Activated CD4-positive, alpha-beta T cell treated with anti-CD3 and anti-CD28 coated beads for 24 hours (primary cell): ENCODE measurements at places on chromosomes 3 and 15.

GRCh38 chr15:61834076-61834697 is 226.1 kb downstream of the VPS13C start:
- peak; percentile 62 for DNase-seq

GRCh38 chr15:89129816-89130134 is 41.5 kb downstream of the ABHD2 start:
- DNase-seq, result no peak

DNA sequence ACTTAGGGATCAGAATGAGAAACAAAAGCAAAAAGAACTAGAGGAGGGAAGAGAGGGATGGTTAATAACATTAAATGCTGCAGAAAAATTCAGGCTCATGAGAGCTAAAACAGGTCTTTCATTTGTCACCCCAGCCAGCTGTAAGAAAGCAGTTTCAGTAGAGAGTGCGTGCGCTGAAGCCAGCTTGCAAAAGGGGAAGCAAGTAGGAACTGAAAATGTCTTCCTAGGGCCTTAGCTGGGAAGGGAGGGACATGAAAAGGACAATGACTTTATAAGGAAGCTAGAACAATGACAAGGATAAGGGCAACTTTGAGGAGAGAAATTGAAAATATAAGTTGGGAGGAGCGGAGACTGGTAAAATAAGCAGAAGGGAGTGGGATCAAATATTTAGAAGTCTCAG is 3.1 kb downstream of the CIAO2A start:
- no peak for DNase-seq

- no peak for DNase-seq
Observed at GRCh38 chr3:49415931-49416601, 3.8 kb downstream of the TCTA start.

GRCh38 chr3:77244981-77245380 is 205.1 kb downstream of the ROBO2 start:
- DNase-seq, result no peak

GRCh38 chr3:12484198-12484982 is at the start of gene TSEN2:
Gene TSEN2, plus strand, starts transcription at chr3:12484480. Its CDS starts 5,321 bp downstream, at chr3:12489801.
- peak; percentile 95 for DNase-seq

DNA sequence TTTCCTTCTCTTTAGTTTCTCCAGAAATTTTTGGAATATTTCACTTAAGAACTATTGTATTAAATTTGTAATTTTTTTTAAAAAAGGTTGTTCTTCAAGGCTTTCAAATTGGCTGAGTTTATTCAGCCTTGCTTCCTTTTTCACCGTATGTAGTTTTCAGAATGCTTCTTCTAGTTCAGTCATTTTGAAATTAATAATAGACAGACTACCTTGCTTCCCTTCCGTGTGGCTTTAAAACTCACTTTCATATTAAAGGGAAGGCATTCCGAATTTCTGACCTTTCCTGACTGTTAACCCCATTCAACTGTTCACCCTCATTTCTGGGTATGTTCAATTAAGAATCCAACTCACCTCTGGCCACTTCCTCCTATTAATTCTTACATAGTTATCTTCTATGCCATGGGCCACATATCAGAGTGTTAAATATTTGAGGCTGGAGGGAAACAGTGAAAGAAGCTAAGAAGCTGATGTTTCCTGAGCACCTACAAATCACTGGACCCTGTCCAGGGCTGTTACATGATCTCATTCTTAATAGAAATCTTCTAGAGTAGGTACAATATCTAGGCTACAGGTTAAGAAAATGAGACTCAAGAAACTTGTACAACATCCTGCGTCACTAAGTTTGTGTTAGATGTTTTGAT is 237.5 kb downstream of the P3H2 start:
- DNase-seq, result no peak

- DNase-seq, result no peak
Observed at GRCh38 chr3:178568155-178568731, 32.0 kb downstream of the KCNMB2 start.

DNA sequence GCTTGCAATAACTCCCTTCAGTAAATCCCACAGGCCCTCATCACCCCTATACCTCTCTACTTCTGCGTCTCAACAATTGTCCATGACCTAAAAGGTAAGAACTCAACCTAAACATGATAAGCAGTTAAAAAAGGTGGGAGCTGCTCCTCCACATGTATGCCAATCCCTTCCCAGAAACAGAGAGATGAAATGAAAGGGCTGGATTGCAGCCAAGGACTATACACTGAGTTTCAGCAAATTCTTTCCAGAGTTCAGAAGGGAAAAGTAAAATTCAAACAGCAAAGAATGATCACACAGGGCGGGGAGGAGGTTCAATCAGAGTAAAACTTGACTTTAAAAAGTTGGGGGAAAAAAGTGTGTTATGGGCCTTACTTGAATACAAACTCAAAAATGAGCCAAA is 27.5 kb downstream of the PLOD2 start:
- no peak for DNase-seq

GRCh38 chr3:84962415-84962814 is 3.6 kb downstream of the CADM2 start:
- no peak for DNase-seq

- no peak for DNase-seq
Observed at GRCh38 chr3:170697908-170698307, 112.0 kb upstream of the SLC7A14 start.

- DNase-seq, result no peak
Observed at GRCh38 chr15:67124111-67124510, 58.7 kb downstream of the SMAD3 start.

DNA sequence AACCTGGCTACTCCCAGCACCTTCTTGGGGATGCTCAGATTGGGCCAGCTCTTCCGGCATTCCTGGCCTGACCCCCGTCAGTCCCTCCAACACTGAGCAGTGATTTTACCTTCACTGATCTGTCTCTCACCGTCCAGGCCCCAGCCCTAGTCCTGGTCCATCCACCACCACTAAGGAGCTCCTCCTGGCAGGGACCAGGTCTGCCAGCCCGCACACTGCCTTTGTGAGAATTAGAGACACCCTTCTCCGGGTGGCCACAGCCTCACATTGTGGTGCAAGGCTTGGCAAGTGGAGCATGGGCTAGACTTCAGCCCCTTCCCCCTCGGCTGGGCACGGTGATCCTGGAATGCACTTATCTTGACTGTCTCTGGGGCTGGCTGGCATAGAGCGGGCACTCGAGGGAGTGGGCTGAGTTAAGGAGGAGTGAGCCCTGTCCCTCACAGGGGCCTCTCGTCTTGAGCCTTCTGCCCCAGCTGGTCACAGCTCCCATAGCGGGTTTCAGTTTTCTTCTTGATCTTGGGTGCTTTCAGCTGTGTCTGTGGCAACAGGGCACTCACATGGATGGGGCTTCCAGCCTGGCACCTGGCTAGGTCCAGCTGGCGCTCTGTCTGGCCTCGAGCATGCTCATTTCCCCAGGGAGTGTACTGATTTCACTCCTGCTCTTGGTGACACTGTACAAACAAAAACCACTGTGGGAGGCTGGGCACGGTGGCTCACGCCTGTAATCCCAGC is 53.9 kb downstream of the LINGO1 start:
- no peak for DNase-seq

GRCh38 chr3:187125319-187126031 is 13.8 kb downstream of the RPL39L start:
- DNase-seq, result no peak

GRCh38 chr3:155815030-155815545 is 9.0 kb upstream of the C3orf33 start:
- no peak for DNase-seq
